ENCODE measurements at places on chromosomes 5 and 9. TPM values are rescaled to one million over a fixed set of nuclear protein-coding genes. Genes with fewer than 3 reads are reported as not detected.

Gene SIT1
- total RNA-seq: not detected

Gene CTXN3
- not detected for total RNA-seq

Gene SOHLH1
- total RNA-seq: 0.05 TPM

Gene RNF183
- total RNA-seq: 0.19 TPM

Gene FOXI1
- not detected for total RNA-seq

Gene ZNF454
- total RNA-seq: not detected

Measured in A549 treated with AZD2906 at 1 μM for 4 hours (cell line).